CD4-positive, alpha-beta T cell treated with Interleukin-21 for 1 hour (primary cell): ENCODE measurements at places on chromosomes 7 and 10.

DNA sequence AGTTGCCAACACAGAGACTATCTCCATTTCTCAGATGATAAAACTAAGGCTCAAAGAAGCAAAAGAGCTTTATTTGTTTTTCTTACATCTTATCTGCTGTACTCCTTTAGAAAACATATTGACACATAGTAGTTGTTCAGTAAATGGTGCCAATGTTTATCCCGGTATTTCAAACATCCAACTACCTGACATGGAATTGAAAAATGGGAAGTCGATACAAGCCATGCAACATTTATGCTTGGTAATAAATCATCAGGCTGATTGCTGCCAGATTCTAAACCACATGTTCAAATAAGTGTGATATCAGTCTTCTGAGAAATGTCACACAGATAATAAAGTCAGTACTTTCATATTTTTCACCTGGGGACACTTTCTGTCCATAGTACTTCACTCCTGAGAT, 65.8 kb upstream of the C10orf120 start:
- no peak for DNase-seq

DNA sequence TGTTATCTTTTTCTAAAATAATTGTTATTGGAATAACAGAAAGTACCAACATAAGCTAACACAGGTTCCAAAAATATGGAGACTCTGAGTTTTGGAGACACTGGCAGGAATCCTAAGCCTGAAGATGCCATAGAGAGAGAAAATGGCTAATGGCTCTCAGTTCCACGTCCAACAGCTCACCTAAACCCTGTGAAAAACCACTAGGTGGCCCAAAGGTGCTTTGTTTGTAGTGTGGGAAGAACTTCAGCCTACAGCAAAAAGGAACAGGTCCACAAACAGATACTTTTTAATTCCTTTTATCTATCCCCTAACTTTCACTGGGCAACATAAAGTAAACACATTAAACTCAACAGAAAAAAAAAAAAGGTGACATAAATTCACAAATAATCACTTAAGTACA, 272.3 kb downstream of the SEMA3D start:
- DNase-seq: no peak

DNA sequence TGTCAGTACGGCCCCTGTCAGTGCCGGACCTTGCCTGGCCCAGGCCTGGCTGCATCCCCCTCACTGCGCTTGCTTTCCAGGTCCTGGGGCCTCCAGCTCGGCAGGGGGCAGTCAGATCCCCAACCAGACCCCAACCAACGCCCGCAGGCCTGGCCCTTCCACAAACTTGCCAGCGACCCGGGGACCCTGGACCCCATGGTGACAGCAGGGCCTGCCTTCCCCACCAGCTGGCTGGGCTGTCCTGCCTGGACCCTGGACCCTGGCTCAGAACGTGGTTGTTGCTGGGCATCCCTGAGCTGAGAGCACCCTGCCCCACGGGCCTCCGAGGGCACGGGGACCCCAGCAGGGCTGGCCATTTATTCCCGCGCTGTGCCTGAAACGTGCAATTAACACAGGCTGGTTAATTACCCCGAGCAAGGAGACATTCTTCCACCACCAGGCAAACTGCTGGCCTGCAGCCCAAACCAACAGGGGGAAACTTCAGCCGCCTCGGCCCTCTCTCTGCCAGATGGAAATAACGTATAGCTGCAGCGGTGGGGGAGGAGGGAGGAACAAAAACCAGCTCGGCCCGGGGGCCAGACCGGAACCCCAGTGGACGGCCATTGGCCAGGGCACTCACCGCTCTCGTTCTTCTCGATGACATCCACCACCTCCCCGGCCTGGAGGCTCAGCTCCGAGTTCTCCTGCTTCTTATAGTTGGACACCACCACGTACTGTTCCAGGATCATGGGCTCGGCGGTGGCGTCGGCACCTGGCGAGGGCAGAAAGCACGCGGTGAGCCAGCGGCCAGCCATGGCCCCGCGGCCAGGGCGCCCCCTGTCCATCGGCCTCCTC, 167.1 kb downstream of the NEURL1 start:
- DNase-seq: peak; percentile 22

GRCh38 chr7:28904578-28905048, 53.5 kb downstream of the TRIL start:
- DNase-seq: no peak

DNA sequence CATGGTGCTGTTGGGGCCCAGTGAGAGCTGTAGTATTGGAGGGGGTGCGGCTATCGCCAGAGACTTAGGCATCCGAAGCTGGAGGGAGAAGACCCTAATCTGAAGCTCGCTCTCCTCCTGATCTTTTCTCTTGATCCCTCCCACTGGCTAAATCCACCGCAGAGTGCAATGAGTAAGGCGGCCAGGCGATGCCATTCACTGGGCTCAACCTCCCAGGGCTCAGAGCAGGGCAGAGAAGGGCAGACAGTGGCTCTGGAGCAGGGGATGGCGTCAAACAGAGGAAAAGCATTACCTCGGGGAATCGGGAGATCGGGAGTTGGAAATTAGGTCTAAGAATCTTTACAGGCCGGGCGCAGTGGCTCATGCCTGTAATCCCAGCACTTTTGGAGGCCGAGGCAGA, 18.8 kb upstream of the IFT22 start:
- no peak for DNase-seq

GRCh38 chr10:118017850-118018249, 28.9 kb downstream of the RAB11FIP2 start:
- no peak for DNase-seq

DNA sequence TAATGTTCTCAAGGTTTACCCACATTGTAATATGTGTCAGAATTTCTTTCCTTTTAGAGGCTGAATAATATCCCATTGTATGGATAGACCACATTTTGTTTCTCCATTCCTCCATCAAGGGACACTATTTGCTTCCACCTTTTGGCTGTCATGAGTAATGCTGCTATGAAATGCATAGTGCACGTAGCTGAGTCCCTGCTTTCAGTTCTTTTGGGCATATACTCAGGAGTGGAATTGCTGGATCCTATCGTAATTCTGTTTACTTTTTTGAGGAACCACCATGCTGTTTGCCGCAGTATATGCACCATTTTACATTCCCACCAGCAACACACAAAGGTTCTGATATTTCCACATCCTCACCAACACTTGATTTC, 60.0 kb downstream of the PRF1 start:
- DNase-seq: no peak

- no peak for DNase-seq
Measured at GRCh38 chr10:131575877-131576276, 264.4 kb upstream of the TCERG1L start.

GRCh38 chr10:110717781-110718589, 73.8 kb downstream of the RBM20 start:
- DNase-seq: no peak

DNA sequence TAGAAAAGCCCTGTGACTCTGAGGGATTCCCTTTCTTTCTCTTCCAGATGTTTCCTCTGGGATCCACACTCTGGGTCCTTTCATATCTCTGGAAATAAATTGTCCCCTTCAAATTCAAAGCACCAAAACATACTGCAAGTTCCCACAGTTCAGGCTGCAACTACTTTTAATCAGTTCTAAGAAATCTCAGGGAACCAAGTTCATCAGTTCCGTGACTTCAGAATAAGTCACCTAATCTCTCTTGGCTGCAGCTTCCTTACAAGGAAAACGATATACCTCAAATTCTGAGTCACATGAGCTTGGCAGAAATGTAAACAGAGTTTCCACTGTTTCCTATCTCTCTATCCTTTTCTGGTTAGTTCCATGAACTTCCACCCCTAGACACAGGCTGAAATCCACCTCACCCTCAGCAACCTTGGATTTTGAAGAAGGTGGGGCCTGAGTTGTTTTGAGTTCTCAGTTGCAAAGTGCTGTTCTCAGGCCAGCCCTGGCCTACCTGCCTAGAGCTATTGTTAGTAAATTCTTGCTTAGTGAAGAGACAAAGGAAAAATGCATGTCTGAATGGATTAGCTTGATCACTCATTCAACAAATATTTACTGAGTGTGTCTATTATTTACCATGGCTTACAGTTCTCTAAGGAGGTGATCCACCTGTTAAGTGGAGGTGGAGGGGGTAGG, 59.3 kb upstream of the IL6 start:
- DNase-seq: no peak

DNA sequence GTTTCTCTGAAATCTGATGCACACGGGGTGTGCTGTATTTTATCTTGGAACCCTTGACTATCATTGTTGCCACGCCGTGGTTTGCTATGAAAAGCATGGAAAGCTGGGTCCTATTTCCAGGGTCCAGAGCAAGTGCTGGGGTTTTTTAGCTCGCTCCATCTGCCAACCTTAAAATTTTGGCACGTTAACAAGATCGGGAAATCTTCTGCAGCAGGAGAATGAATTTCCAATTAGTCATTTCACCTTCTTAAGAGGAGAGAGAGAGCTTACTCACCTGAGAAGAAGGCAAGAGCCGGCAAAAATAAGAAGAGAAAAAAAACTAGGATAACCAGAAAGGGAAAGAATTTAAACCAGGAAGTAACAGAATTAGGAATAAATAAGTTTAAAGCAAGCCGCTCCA, 223.6 kb upstream of the CELF2 start:
- DNase-seq: no peak

DNA sequence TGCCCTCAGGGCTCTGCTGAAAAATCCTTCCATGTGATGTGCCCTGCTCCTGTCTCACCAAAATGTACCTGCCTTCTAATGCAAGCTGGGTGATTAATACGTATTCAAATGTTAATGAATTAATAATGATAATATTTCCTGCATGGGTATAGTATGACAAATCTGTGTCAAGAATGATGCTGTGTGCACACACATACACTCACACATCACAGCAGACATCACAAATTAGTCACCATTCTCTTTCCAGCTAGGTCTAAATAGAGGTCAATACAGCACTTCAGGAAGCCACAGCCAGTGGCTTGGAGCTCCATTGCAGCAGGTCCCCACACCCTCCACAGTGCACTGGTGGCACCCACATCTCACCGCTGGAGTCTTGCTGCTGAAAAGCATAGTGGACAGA, 681.2 kb upstream of the NRP1 start:
- DNase-seq: no peak

GRCh38 chr7:52825611-52826010, 209.8 kb upstream of the POM121L12 start:
- no peak for DNase-seq

DNA sequence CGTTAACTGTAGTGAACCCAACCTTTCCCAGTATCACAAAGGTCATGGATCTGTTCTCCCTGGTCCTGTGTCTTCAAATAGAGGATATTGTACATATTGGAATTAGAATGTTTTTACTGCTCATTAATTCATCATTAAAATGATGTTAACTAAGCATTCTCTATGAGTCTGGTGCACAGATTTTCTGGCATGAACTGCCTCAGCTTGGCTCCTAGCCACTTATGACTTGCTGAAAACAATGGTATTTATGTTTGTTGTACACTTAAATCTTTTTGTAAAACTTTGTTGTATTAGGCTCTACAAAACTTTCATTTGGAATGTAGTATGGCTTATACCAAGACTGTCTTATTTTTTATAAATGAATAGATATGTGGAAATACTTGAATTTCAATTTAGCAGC, 329.4 kb downstream of the TFEC start:
- DNase-seq: no peak

DNA sequence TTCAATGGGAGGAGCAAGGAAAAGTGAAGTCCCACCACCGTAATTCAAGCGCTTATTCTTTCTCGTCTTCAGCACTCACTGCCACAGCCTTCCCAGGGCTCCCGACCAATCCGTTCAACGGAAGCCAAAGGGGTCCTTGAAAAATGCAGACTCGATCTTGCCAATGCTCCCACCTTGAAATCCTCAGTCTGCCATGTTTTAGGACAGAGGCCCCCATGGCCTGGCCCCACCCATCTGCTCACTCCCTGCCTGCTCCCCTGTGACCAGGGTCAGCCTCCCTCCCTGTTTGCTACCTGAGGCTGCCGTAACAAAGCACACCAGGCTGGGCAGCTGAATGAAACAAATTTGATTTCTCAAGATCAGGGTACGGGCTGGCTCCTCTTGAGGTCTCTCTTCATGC, 3.0 kb upstream of the DNAAF5 start:
- no peak for DNase-seq

DNA sequence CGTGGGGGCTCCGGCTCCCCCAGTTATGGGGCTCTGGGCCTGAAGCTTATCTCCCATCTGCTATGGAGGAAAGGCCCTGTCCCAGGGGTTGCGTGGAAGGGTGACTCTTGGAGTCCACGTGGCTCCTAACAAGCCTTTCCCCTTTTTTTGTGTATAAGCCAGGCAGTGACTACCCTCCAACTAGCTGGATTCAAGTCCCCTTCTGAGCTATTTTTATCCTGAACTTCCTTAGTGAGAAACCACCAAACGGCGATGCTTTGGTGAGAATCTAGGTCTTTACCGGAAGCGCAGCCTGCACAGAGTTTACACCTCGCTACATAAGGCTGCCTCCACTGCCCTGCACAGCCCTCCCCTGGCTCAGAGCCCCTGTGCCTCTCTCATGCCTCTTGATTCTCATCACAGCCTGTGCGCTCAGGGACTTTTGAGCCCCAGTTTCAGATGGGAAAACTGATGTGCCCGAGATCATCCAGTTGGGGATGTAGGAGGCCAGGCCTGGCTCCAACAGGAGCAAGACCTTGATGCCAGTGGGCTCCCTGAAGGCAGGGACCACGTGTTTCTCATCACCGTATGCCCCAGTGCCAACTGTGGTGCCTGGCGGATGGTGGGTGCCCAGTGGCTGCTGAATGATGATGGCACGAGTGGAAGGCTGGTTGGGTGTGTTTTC, 102.3 kb upstream of the PPIF start:
- peak; percentile 41 for DNase-seq

DNA sequence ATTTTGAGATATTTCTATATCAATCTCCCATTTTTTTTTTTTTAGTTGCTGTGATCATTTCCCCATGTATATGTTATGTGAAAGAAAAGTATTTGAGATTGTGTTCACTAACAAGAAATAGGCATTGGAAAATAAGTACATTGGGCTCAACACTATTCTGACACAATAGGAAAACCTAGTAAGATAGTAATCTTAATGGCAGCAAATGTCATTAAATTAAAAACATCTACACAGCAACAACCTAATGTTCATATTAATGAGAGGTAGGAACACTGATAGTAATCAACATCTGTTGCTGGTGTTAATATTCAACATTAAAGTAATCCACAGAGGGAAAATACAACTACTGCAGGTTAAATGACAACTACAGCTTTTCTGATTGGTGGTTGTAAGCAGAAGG, 1.5 kb upstream of the GTPBP10 start:
- DNase-seq: no peak

GRCh38 chr10:98376485-98376884, 38.5 kb downstream of the PYROXD2 start:
- DNase-seq: no peak

DNA sequence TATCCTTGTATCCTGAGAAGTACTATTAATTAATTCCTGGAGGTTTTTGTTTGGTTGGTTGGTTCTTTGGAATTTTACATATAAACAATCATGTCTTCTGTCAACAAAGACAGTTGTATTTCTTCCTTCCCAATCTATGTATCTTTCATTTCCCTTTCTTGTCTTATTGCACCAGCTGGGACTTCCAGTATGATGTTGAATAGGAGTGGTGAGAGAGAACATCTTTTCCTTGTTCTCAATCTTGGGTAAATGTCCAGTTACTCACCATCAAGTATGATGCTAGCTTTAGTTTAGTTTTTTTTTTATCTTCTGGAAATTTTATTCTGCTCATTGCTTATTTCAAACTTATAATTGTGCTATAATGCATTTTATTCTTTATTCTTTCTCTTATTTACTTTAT, 7.4 kb upstream of the PAX4 start:
- no peak for DNase-seq
